ENCODE measurements at places on chromosomes 13 and 19.

DNA sequence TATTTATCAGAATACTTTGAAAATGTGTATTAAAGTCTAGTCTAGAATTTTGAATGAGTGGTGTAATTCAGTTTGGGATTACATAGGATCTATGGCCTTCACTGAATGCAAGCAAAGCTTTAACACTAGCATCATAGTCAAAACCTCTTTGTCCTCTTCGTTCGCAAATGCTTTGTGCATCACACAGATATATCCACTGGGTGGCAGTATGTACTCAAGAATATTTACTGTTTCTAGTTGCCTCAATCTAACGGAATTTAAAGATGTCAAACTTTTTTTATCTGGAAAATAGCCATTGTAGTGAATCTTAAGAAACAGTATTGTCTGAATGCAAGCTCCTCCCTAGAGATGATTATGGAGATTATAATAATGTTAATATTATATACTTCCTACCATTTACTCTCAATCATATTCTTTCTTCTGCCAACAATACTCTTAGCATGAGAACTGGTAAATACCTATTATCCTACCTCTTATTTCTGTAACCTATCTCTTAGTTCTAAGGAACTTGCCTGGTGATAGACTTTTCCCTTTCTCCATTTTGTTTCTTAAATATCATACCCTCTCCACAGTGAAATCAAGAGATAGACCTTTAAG lies 25.8 kb downstream of the LACC1 start:
- DNase-seq, result peak; percentile 84

DNA sequence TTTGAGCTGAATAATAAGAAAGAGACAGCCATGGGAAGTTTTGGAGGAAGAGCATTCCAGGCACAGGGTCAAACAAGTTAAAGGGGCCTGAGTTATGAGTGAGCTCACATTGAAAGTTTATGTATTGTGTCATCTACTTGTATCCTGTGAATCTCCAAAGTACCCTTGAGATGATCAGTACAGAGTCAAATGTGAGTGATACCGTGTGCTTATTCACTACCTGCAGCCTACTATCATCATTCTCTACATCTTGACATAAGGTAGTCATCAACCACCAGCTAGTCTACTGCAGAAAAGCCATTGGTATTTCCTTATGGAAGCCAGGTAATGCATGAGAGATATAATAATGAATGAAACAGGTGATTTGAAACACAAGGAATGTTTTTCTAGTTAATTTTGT lies 3.0 kb upstream of the KCTD12 start:
- no peak for DNase-seq

DNA sequence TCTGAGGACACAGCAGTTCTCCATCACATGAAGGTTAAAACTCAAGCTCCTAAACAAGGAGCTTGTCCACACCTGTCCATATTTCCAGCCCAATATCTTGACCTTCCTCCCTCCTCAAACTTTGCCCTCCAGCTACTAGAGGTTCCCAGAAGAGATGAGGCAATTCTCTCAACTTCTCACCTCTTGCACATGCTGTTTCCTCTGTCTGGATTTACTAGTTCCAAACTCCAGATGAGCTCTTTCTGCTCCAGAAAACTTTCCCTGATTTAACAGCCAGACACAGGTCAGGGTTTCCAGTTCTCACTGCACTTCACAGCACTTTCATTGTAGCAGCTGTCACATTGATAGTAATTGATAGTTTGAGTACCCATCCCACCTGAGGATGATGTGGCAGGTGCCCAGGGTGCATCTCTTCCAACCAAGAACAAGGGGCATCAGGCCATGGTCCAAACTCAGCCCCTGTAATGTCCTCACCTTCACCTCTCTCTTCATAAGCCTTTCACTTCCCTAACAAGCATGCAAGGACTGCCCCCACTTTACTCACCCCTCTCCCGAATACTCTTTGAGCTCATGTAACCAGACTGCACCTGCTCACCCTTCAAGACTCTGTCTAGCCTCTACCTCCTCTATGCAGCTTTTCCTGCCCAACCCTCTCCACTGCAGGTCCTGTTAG lies 3.0 kb upstream of the WDFY2 start:
- no peak for DNase-seq

DNA sequence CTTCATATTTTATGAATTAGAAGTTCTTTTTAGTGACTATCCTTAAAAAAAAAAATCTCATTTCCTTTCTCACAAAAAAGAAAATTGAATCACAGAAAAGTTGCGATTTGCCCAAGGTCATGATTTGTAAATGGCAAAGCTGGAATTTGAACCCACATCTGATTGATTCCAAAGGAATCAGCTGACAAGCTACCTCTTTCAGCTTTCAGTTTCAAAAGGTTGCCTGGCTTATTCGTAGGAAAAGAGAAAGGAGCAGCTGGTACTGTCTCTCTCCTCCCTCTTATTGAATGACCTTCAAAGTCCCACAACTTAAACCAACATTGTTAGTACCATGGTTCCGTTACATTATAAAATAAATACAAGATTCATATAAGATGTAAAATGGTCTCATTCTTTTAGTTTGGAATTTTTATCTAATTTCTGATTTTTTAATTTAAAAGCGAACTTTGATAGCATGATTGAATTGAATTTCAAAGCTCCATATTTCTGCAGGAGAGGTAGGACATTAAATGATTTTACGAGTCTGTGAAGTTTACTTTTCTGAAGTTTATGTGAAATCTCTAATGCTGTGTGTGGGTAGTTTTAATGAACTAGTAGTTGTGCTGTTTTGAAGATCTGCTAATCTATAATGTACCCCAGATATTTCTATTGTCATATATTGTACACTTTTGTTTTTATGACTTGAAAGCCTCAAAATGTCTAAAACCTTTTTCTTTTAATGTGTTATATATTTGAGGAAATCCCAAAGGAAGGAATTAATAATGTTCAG lies 18.5 kb upstream of the KCTD4 start:
- no peak for DNase-seq

- no peak for DNase-seq
Measured at GRCh38 chr19:23351806-23352205, 43.5 kb downstream of the ZNF91 start.

- no peak for DNase-seq
Measured at GRCh38 chr19:16566161-16566560, 6.1 kb downstream of the SLC35E1 start.

GRCh38 chr19:49389406-49389805 lies 1.4 kb downstream of the KASH5 start:
- DNase-seq, result peak; percentile 77

DNA sequence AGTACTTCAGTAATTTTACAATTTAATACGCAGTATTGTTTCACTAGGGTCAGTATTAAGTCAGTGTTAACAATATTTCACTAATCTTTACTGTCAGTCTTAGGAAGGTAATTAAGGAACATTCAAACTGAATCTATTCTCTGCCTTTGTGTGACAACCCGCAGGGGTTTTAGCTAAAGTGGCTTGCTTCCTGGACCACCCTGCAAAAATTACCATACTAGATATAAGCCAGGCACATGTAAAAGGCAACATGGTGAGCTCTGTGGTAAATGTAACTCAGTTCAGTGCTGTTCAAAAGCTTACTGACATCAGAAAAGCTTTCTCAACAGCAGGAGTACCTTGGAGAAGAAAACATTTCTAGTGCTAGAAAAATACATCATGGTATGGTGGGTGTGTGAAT lies 116.7 kb downstream of the FREM2 start:
- DNase-seq, result no peak

- DNase-seq, result no peak
Measured at GRCh38 chr13:59133903-59134302, 1029.8 kb downstream of the DIAPH3 start.

- DNase-seq, result peak; percentile 56
Measured at GRCh38 chr13:27151798-27152599, 19.6 kb downstream of the USP12 start.

DNA sequence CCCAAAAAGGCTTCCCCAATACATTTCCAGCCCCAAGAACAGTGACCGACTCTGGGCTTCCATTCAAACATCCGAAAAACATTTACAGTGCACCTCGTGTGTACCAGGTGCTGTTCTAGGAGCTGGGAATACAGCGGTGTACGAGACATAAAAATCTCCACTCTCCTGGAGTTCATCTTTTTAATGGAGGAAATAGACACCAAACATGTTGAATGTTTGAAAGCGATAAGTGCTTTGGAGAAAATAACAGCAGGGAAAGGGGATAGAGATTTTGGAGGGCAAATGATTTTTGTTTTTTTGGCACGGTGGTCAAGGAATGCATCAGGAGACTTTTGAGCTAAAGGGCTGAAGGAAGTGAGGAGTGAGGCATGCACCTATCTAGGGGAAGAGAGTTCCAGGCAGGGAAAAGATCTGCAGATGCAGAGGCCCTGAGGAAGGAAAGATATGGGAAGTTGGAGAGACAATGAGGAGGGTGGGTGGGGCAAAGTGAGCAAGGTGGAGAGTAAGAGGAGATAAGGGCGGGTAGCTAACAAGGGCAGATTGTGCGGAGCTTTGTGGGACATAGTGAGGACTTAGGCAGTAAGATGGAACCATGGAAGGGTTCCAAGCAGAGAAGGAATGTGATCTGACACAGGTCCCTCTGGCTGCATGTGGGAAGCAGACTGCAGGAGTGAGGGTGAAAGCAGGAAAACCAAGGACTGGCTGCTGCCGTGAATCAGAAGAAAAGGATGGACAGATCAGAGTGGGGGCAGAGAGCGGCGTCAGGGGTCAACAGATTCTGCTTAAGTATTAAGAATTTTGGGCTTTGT lies 703 bp upstream of the FBL start:
- DNase-seq, result no peak

DNA sequence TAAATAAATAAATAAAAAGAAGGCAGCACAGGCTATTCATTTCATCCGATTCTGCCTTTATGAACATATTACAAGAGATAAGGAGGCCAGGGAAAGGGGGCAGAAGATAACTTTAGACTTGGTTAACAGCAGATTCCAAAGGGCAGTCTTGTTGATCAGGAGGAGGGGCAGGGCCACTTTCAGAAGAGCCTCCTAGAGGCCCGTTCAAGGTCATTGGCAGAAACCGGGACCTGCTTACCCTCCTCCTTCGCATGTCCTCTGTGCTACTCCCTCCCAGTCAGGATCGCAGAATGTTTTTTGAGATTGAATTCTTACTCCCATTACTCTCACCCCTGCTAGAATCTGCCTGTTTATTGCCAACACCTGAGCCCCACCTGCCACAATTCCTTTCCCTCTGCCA lies 217.0 kb upstream of the IPO5 start:
- DNase-seq, result no peak

DNA sequence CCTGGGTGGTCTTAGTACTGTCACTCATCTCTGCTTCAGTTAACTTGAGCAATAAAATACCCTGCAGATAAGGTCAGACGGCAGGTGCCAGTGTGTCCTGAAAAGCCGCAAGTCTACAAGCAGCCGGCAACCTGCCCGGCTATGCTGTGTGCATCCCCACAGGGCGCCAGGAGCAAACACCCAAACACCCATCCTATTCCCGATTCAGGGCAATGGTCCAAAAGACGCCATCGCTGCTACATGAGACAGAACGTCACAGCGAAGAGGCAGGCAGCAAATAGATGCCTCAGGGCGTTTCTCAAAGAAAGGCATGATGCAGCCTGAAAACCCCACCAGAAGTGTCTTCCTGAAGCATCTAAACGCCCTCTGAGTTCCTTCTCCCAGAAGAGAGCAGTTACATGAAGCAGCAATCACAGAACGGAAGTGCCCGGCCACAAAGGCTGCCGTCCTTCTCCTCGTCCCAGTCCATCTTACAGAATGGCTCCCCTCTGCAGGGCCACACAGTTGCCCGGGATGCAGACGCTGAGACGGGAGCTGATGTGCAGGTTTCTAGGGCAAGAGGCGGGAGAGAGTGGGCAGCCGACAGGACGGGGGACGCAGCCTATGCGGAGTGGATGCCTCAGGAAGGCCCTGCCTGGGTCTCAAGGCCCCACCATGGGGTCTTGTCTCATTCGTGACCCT lies 35.1 kb downstream of the RASA3 start:
- DNase-seq, result no peak

- DNase-seq, result peak; percentile 65
Measured at GRCh38 chr19:8304841-8305621, 3.1 kb downstream of the CD320 start.

DNA sequence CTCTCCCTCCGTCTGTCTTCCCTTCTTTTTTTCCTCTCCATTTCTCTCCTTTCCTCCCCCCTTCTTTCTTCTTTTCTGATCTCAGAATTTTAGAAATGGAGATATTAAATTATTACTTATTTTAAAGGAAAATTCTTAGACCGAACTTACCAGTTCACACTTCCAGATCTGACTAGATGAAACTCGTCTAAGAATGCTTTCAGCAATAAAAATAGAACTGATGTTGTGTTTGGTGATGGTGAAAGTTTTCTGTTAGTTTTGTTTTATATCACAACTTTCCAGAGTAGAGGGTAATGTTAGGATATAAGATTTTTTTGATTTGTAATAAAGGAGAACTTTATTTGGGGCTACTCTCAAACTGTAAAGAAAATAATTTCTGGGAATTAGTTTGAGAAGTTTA lies 29.9 kb downstream of the UCHL3 start:
- no peak for DNase-seq

DNA sequence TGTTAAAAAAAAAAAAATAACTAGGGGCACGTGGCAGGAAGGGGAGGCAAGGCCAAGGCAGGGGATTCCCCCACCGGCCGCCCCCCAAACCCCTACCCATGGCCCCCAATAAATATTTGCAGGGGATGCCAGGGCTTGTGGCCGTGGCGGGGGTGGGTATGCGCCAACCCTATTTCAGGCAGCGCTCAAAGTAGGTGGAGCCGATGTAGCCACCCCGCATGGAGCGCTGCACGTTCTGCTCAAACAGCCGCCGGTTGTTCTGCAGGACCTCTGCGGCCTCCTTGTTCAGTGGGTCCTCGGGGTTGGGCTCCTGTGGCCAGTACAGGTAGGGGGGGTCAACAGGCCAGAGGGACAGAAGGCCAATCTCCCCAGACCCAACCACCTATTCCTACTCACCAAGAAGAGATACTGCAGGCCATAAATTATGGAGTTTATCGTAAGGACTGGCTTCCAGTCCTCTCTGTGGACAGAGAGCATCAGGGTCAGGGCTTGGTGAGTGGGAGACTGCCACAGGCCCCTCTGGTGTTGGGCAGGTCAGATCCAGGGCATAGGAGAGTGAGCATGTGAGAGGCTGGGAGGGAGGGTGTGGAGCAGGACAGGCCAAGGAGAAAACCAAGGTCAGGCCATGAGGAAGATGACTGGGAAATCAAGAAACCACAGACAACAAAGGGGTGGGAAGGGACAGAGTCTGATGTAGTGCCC lies 1.2 kb upstream of the CHMP2A start:
- no peak for DNase-seq

- no peak for DNase-seq
Measured at GRCh38 chr13:96946709-96947311, 47.5 kb downstream of the OXGR1 start.
